ENCODE measurements at places on chromosomes 11 and 22.

DNA sequence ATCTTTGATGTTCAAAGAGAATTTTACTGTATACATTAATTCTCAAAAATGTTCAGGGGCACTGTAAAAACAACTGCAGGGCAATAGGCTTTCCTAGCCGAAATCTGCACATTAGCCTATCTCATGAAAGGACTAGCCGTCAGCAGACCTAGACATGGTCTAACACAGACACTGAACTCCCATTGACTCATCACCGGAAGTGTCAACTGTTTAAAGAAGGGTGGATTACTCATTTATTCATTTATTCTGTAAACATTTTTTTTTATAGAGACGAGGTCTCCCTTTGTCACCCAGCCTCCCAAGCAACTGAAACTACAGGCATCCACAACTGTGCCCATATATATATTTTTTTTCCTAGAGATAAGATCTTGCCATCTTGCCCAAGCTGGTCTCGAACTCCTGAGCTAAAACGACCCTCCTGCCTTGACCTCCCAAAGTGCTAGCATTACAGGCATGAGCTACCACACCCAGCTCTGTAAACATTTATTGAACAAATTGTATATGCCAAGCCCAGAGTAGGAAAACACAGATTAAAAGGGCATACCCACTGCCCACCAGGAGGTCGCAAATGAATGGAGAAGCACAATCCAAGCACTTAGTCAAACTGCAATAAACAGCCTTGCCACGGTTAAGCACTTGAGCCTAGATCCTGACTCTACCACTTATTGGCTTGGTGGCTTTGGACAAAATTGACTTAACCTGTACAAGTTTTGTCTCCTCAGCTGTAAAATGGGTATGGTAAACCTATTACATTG lies 26.6 kb downstream of the RAB30 start:
- DNase-seq: peak; percentile 29

GRCh38 chr11:12243486-12243885 lies 133.1 kb downstream of the MICAL2 start:
- no peak for DNase-seq

GRCh38 chr11:40280159-40281051 lies 1179.0 kb downstream of the LRRC4C start:
- peak; percentile 81 for DNase-seq

DNA sequence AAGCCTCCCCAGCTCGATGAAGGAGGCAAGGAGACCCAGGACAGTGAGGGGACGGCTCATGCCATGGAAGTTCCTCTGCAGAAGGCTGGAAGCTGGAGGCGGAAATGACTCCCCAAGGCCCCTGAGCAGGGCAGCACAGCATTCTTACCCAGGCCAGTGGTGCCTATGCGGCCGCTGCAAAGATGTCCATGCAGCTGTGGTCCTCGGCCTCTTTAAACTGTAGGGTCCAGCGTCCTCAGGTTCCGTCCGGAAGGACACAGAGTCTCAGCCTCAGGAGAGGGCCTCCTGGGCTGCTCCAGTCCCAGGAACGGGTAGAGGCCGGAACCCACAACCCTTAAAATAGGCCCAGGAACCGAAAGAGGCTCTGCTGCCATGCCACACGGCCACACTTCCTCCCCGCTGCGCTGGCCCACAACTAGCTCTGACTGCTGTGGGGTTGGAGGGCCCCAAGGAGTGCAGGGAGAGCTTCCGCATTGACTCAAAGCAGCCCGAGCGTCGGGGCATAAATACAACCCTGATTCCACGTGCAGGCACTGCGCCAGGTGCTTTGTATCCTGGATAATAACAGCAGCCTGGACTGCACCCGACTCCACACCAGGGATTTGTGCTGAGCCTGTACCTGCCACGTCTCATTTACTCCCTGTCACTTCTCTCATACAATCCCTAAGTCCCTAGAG lies 5.5 kb downstream of the KIAA0930 start:
- DNase-seq: no peak

- no peak for DNase-seq
Observed at GRCh38 chr11:66115638-66116301, 45.7 kb downstream of the PACS1 start.

DNA sequence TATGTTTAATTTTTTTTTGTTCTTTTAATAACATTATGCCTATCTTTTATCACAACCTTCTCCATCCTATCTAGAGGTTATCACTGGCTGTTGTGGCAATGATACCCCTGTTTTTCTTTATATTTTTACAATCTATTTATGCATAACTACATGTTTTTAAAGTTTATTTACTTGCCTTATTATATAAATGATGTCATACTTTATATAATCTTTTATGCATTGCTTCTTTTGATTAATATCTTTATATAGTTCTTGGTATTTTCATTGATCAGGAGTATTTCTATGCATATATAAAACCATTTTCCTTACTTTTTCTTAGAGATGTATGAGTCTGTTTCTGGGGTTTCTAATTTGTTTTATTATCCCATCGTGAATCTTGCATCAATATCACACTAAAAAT lies 719.8 kb upstream of the RAG2 start:
- no peak for DNase-seq

- DNase-seq: no peak
Observed at GRCh38 chr11:27830206-27830605, 130.0 kb upstream of the BDNF start.

DNA sequence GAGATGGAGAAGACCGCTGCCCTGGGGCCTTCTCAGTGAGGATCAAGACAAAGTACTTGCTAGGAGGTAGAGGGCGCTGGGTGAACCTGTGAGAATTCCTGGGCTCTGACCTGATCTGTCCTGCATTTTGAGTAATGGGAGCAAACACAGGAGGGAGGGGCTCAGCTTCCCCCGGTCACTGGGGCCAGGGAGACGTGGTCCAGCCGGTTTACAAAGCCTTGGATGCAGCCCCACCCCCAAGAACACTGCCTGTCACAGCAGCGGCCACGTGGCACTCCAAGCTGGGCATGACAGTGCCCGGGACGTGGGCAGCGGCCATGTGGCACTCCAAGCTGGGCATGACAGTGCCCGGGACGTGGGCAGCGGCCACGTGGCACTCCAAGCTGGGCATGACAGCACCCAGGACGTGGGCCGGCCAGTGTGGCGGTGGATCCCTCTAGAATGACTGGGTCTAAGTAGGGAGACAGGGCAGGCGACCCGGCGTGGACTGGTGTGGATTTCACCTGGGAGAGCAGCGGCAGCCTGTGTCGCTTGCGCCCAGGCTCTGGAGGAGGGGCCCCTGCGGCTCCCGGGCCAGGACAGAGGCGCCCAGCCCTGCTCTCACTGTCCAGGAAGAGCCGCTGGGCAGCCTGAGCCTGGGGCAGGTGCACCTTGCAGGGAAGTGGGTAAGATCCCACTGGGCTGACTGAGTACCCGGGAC lies 2.5 kb upstream of the TTLL8 start:
- DNase-seq: no peak

DNA sequence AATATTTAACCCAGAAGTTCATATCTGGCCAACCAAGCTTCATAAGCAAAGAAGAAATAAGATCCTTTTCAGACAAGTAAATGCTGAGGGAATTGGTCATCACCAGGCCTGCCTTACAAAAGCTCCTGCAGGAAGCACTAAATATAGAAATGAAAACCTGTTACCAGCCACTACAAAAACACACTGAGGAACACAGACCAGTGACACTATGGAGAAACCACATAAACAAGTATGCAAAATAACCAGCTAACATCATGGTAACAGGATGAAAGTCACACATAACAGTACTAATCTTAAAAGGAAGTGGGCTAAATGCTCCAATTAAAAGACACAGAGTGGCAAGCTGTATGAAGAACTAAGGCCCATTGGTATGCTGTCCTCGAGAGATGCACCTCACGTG lies 311.4 kb downstream of the DYNC2H1 start:
- no peak for DNase-seq

All from SK-MEL-5 (cell line).